CD4-positive, alpha-beta T cell treated with Interferon alpha-2 for 1 hour (primary cell): ENCODE measurements at places on chromosomes 5 and 9.

GRCh38 chr9:14438232-14439021 lies 124.5 kb upstream of the NFIB start:
- no peak for DNase-seq

GRCh38 chr9:99858087-99858486 lies 36.4 kb downstream of the NR4A3 start:
- no peak for DNase-seq

DNA sequence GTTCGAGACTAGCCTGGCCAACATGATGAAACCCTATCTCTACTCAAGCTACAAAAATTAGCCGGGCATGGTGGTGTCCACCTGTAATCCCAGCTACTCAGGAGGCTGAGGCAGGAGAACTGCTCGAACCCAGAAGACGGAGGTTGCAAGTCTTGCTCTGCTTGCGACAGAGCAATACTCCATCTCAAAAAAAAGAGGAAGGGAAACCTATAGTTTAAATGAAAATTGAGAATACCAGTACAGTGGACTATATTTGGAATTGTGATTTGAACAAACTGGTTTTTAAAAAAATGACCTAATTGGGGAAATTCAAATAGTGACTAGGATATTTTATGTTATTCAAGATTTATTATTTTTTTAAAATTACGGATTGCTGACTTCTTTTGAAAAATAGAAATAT lies 33.2 kb downstream of the DIAPH1 start:
- no peak for DNase-seq

- no peak for DNase-seq
Observed at GRCh38 chr5:133322743-133323142, 270.9 kb downstream of the HSPA4 start.

DNA sequence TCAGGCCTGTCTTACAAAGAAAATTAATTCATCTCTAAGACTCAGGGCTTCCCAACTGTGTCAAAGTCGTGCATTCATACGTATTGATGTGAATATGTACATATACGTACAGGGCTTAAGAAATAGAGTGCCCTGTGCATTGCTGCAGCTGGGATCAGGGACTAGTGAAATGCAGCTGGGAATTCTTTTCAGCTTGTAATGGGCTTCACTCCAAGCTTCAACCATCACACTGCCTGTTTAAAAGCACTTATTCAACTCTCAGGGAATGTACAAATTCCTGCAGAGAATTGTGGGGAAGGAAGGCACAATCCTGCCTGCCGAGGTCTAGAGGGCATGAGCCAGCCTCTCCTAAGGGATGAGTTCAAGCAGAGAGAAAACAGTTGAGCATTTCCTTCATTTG lies 59.6 kb upstream of the MAN2A1 start:
- DNase-seq: no peak

GRCh38 chr9:24464319-24464951 lies 81.3 kb downstream of the IZUMO3 start:
- DNase-seq: no peak

- no peak for DNase-seq
Observed at GRCh38 chr5:19910136-19910535, 77.9 kb downstream of the CDH18 start.

GRCh38 chr5:118552146-118552545 lies 436.2 kb downstream of the DTWD2 start:
- DNase-seq: no peak

GRCh38 chr5:14184725-14185124 lies 41.6 kb downstream of the TRIO start:
- DNase-seq: no peak

DNA sequence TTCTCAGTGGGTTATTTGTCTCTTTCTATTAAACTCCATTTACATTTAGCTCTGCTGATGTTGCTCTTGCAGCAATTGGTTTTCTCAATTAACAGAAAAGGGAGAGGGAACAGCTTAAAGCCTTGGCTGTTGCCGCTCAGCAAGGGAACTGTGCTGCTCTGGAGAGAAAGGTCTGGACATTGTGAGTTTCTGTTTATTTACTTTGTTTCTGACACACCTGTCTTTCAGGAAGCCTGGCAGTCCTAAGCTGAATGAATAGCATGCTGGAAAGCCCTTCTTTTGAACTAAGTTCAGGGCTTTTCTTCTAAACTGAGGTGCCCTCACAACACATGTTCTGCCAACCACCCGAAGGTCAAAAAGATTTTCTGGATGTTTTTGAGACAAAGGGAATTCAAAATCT lies 491.9 kb downstream of the PDE4D start:
- DNase-seq: no peak

- no peak for DNase-seq
Observed at GRCh38 chr9:12774861-12775678, at the start of gene LURAP1L. Gene LURAP1L, plus strand, starts transcription at chr9:12775020. Its CDS starts 696 bp downstream, at chr9:12775716.

- no peak for DNase-seq
Observed at GRCh38 chr5:132230871-132231270, 3.2 kb upstream of the P4HA2 start.

- no peak for DNase-seq
Observed at GRCh38 chr5:113236536-113237288, 198.1 kb downstream of the TSSK1B start.

- no peak for DNase-seq
Observed at GRCh38 chr5:126875303-126875785, 98.4 kb downstream of the LMNB1 start.

GRCh38 chr9:108750661-108751215 lies 105.0 kb downstream of the ACTL7B start:
- DNase-seq: no peak

DNA sequence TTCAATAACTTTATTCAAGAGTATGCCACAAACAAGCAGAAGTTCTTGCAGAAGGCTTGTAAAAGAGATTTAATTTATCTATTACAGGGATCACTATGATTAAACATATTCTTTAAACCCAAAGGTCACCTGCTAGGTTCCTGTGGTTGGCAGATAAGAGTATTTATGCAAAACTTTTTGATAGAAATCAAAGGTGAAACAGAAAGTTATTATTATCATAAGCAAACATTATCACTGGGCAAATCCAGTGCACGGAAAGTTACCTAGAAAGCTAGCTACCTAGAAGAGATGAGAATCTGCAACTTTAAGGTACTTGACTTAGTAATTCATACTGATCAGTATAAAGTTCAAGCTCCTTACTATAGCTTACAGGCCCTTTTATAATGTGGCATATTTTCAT lies 3.2 kb downstream of the STARD4 start:
- peak; percentile 34 for DNase-seq

GRCh38 chr9:36881743-36882441 lies 152.2 kb downstream of the PAX5 start:
- DNase-seq: no peak

GRCh38 chr5:181189363-181189961 lies 15.5 kb downstream of the TRIM7 start:
- peak; percentile 73 for DNase-seq

DNA sequence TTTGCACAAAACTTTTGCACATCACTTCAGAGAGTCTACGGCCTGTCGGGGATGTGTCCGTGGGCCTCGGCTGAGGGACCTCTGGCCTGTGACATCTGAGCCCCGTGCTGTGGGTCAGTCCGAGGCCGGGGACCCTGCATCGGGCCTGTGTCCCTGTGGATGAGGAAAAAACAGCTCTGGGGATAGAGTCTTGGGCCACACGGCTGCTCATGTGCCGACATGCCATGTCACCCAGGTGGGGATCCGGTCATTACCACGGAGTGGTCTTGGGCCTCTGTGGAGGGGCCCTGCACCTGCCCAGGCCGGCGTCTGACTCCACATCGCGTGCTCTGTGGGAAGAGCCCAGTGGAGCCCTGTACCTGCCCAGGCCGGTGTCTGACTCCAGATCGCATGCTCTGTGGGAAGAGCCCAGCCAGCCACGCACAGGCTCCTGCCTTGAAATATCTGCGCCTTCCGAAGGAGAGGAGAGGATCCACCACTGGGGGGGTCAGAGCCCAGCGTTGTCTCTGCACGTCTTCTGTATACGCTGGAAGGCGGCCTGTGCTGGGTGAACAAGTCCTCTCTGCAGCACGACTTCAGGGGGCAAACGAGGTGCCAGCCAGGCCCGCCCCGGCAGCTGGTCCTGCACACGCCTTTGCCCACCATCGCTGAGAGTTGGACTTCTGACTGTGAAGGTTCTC lies 27.5 kb upstream of the IRX4 start:
- no peak for DNase-seq

- no peak for DNase-seq
Observed at GRCh38 chr5:148969291-148969690, 93.6 kb downstream of the SH3TC2 start.

- peak; percentile 78 for DNase-seq
Observed at GRCh38 chr9:129737479-129738274, 15.2 kb downstream of the PTGES start.

DNA sequence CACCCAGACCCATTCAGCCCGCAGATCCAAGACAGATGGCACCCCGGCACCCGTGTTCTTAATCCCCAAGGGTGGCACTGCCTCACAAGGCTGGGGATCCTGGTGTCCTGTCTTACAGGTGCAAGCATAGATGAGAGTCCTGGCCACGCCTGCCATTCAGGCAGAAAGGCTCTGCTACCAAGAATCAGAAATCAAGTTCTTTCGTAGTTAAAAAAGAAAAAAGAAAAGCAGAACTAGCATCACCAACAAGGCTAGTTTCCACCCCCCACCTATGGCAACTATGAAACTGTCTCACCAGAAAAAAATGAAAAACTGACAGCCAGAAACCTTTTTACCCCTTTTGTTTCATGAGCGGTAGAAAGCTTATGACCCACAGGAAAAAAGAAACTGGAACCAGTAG lies 170.4 kb downstream of the SYK start:
- DNase-seq: no peak

DNA sequence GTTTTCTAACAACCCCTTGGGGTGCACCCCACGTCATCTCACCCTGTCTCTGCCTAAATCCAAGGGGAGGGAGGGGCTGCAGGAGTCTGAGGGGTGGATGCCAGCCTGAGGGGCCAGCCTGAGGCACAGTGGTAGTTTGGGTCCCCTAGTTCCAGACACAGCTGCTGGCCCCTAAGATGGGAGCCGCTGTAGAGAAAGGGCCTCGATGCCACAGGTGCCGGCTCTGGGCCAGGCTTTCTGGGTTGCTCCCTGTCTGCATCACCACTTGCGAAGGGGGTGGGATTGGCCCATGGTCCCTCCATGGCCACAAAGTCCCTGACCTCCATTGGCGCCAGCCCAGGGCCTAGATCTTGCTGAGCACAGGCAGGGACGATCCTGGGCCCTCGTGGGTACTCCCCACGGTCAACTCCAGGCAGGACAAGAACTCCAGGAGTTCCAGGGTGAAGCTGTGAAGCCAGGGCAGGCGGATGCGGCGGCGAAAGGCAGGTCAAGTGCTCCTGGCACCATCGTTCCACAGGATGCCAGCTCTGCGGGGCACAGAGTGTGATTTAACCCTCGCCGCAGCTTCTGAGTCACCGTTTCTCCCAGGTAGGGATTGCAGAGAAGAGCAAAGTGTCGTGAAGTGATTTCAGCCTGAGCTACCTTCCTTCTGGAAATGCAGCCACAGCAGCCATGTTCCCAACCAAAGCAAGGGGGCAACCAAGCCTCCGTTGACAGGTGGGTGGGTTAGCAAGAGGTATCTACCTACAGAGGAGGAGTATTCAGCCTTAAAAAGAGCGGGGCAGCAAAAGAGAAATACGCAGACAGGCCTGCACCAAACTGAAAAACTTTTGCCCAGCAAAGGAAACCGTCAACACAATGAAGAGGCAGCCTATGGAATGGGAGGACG lies 41.6 kb upstream of the EXOC3 start:
- no peak for DNase-seq

- DNase-seq: peak; percentile 52
Observed at GRCh38 chr5:100905259-100905914, 2.3 kb upstream of the ST8SIA4 start.

GRCh38 chr9:112194969-112195431 lies 19.9 kb upstream of the SUSD1 start:
- no peak for DNase-seq

DNA sequence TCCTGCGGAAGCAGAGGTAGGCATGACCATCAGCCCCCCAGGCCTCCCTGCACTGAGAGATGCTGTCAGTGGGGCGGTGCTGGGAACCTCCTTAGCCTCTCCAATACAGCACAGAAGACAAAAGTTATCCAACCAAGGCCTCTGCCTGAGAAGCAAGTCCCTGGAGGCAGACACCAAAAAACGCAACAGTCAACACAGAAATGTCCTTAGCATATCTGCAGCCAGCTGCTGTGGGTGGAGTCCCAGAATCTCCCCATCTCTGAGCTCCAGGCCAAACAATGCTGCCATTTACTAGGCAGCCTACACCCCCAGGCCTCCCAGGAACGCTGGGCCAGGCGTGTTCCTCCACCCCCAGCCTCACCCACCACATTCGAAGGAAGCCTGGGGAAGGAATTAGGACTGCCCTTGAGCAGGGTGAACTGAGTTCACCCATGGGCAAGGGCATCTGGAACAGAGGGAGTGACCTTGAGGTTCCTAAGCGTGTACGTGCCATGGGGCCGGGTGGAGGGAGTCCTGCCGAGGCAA lies 43.7 kb downstream of the STK10 start:
- no peak for DNase-seq

DNA sequence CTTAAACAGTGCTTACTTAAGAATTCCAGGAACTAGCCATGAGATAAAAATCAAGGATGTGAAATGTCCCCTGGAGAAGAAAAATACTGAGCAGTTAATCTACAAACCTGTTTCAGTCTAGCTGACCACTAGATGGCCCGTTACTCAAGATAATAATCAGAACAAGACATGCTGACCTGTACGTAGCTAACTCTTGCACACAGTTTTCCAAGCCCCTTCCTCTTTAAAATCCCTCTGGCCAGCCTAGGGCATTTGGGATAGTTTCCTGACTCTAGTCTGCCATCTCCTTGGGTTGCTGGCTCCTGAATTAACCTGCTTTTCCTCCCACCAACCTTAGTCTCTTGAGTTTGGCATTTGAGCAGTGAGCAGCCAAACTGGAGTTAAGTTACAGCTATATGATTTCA lies 59.2 kb upstream of the TRAF1 start:
- DNase-seq: no peak

DNA sequence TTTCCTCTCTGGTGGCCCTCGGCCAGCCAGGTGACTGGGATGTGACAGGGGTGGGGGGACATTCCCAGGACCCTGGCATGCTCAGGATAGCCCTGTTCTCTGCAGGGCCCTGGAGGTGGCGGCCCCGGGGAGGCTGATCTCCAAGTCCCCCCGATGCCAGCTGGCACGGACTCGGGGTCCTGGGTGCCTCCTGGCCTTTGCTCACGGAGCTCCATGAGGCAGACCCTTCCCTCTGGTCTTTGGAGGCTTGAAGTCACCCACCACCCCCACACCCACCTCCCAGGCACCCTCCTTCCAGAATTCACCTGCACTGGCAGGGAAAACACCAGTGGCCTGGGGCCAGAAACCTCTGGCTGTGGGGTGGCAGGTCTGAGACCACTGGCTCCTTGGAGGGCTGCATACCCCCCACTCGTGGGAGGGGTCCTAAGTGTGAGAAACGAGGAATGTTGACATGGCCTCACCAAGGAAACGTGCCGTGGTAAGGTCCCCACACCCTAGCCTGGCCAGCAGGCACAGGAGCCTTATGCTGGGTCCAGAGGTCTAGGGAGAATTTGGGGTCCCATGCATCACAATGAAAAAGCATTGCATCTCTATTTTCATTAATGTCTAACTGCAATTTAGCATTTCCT lies 130.8 kb upstream of the FAM120A start:
- no peak for DNase-seq
